Lung (tissue), 17 donors: ENCODE measurements at places on chromosomes 4 and X.
A peak's percentile ranks its signal among the peaks of the same experiment; 100 is the strongest.

- no peak for DNase-seq
These were observed 3.6 kb downstream of the NOX1 start for GRCh38 chrX:100870527-100870926.

DNA sequence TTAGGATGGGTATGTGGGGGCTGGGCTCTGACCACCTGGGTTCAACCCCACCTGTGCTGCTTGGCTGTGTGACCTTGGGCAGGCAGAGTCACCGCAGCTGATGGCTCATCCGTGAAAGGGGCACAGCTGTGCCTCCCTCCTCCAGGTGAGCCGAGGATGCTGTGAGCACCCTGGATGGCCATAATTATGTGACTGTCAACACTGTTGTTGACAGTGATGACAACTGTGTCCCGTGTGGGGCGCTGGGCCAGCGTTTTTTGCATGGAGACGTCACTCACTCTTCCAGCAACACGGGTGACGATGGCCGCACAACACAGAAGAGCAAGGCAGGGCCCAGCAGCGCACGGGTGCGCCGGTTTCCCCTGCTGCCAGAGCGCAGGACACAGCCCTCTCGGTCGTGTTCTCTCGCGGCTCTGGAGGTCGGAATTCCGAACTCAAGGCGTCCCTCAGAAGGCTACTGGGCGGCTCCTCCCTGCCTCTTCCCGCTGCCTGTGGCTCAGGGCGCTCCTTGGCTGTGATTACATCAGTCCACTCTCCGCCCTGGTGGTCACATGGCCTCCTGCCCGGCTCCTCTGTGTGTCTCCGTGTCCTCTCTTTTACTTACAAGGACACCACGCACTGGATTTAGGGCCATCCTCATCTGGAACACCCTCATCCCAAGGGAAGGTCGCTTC lies 1.3 kb downstream of the SH3TC1 start:
- DNase-seq, result peak; percentile 76

- DNase-seq, result no peak
These were observed 625.9 kb upstream of the AGA start for GRCh38 chr4:178068136-178068535.

DNA sequence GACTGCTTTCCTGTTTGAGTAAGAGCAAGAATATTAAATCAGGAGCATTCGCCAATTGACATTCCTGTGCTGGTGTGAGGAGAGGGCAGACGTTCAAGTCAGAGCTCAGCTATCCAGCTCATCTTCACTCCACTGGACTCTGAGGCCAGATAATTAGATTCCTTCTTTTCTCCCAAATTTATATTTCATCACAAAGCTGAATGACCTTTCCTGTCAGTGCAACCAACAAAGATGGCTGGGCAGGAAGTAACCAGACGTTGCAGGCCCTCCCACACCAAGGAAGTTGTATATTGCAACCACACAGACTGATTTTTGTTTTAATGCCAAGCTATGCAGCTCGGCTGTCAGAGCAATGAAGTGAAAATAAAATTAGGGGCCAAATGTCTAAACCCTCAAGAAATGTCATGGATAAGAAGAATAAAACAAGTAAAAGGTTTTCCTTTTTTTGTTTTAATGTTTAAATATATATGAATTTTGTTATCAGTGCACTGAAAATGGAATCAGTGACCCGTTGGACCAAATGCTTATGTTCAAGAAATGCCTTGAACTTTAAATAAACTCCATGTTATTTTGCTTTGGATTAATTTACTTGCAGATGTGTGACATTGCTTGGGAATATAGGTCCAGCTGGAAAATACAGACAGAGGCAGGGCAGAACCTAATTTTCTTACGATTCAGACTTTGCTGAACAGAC lies 578.9 kb upstream of the FAT1 start:
- peak; percentile 96 for DNase-seq

DNA sequence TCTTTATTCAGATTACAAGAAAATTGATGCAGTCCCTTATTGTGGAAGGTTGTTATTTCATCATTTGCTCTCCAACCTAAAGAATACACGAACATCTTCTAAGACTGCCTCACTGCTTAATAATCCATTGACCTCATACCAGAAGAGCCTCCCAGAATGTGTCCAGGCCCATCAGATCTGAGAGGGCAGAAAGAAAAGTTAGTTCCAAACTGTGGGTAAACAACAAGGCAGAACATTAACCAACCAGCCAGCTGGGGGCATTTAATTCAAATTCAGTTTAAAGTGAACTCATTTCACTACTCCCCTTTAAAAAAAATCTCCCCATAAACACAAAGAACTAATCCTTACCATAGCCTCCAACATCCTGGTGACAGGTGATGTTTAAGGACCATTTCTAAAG lies 13.8 kb downstream of the GPC4 start:
- DNase-seq, result no peak

GRCh38 chr4:159071178-159071968 lies 31.5 kb upstream of the RAPGEF2 start:
- DNase-seq, result no peak

DNA sequence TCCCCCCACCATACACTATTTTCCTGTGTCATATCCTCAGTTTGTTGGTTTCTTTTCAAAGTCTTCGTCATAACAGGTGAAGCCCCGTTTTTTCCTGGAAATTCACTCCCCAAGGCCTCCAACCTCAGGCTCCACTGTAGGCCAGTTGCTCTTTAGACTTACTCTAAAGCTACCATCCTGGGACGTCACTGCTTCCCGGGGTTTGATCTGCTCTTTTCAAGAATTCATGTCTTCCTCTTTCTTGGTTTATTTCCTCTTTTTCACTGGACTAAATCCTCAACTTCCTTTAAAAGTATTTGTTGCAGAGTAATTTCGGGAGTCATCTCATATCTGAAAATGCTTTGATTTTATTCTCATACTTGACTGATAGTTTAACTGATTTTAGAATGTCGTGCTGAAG lies 6.5 kb upstream of the SERTM2 start:
- no peak for DNase-seq

DNA sequence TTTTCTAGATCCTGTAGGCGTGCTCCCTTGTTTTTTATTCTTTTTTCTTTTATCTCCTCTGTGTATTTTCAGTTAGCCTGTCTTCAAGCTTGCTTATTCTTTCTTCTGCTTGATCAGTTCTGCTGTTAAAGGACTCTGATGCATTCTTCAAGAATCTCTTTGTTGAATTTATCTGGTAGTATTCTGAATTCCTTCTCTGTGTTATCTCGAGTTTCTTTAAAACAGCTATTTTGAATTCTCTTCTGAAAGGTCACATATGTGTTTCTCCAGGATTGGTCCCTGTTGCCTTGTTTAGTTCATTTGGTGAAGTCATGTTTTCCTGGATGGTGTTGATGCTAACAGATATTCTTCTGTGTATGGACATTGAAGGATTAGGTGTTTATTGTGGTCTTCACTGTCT lies 15.3 kb downstream of the RAB33B start:
- DNase-seq, result no peak

DNA sequence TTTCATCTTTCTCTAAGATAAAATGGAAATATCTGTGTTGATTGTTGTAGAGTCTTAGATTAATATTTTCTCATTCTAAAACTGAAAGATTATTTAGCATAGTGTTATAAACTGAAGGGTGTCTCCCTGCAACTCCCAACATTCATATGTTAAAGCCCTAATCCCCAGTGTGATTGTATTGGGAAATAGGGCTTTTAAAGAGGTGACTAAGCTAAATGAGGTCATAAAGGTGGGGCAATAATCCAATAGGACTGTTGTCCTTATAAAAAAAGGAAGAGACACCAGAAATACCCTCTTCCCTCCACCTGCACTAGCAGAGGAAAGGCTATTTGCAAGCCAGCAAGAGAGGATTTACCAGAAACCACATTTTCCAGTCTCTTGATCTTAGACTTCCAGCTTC lies 1626.4 kb downstream of the C4orf33 start:
- no peak for DNase-seq

DNA sequence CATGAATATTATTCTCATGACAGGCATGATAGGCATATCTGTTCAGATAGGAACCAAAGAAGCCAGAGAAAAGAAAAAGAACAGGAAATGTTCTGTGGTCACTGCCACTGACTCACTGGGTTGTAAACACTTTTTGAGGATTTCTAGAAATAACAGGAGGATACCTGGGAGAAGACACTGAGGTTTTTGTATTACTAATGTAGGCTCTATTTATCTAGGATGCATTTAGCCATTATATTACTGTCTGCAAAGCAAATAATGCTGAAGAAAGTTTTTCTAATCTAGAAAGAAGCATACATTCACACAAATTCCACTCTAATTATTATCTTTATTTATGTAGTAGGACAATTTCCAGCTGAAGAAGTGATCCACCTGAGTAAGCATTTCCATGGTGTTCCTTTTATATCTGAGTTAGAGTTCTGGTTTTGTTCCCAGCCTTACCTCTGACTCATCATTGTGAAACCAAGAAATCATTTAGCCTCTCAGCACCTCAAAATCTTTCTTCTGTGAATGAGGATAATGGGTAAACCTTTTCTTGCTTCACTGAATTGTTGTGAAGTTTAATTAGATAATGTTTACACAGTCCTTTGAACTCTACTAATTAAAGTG lies 40.2 kb upstream of the EPGN start:
- DNase-seq, result no peak

DNA sequence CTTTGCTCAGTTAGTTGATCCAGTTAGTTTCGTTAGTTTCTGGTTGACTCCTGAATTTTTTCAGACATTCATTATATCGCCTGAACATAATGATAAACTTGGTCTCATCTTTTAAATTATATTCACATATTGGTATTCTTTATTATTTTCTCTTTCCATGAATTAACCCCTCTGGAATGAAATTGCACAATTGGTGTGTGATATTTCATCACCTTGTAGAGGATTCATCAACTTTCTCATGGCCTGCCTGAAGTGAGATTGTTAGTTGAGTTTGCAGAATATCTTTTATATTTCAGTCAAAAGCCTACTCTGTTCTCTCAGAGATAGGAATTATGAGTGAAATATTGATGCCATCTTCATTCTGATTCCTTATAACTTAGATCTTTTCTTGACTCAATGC lies 1160.6 kb upstream of the AGA start:
- no peak for DNase-seq

DNA sequence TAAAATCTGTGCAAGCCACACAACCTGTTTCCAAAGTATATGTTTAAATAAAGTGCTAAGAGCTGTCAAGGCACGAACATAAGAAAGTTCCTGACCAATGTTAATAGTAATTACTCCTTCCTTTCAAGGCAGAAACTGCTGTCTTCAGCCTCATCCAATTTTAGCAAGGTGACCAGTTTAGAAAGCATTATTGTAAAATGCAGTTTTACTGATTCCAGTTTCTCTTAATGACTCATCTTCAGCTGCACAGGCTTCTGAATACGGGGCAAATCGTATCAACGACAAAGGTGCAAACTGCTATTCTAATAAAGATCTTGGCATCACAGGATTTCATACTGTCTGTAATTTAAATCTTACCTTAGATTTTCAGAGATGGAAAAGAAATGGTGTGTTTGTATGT lies 87.5 kb downstream of the PPP3CA start:
- DNase-seq, result no peak

- DNase-seq, result no peak
These were observed 481.3 kb upstream of the ADGRL3 start for GRCh38 chr4:60718874-60719273.

- DNase-seq, result no peak
These were observed 278.6 kb upstream of the ITM2A start for GRCh38 chrX:79645749-79646148.

GRCh38 chr4:17288151-17288550 lies 223.7 kb downstream of the QDPR start:
- DNase-seq, result no peak

- DNase-seq, result peak; percentile 51
These were observed 37.9 kb upstream of the PAPSS1 start for GRCh38 chr4:107757864-107758476.

DNA sequence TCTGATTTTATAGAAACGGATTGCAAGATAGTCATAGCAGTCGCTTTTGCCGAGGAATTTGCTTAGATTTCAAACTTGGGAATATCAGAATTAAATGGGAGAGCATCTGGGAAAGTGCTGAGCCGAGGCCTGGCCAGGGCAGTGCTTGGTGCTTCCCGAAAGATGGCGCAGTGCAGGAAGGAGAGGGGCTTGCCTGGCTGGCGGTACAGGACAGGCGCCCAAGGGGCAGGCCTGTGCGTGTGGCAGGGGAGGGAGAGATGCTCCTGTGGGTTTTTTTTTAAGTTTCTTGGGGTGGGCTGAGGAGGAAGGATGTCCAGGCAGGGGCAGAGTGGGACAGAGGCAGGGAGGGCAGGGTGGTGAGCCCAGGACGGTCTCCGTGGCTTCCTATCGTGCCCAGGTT lies 241.1 kb downstream of the AFAP1 start:
- DNase-seq, result no peak

GRCh38 chr4:94961420-94961819 lies 203.7 kb downstream of the BMPR1B start:
- no peak for DNase-seq

- DNase-seq, result no peak
These were observed 38.1 kb downstream of the SEC31A start for GRCh38 chr4:82852751-82853285.

- DNase-seq, result no peak
These were observed 27.5 kb downstream of the TBC1D19 start for GRCh38 chr4:26611372-26611771.

DNA sequence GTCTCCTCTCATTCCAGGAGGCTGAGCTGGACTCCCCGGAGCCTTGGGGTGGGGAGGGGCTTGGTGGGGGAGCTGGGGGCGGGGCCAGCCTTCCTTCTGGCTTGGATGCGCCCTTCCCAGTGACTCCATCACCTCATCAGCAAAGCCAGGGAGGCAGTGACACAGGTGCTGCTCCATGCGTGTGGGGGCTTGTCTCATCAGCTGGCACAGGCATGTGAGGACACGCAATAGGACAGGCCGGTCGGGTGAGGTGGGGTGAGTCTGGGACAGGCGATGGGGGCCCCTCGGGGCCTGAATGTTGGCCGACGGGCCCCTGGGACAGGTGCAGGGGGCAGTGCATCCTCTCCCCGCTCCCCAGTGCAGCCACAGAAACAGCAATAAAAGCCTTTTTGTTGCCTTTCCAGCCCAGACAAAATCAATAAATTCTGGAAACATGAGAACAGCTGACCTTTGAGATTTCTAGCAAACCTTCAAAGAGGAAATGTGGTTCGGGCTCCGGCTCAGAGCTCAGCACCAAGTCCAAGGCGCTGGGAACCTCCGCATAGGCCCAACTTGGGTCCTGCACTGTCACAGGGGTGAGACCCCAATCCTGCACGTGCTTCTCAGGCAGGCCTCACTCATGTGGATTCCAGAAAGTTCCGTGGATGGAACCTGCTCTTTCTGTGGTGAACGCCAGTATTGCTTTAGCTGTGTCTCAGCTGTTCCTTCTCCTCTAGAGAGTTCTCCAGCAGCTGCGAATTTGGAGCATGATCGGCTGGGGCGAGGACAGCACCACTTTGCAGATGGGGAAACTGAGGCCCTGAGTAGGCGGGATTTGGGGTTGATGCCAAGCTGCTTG lies 18.5 kb downstream of the ADRA2C start:
- no peak for DNase-seq

- no peak for DNase-seq
These were observed 6.2 kb downstream of the HNRNPD start for GRCh38 chr4:82367438-82368097.

GRCh38 chrX:48890296-48890925 lies 7.2 kb downstream of the TIMM17B start:
- no peak for DNase-seq
